ENCODE measurements at places on chromosomes 4 and X. TPM values are rescaled to one million over a fixed set of nuclear protein-coding genes. Genes with fewer than 3 reads are reported as not detected.

Gene PRICKLE3
- 26.9 TPM for total RNA-seq

Gene BEX2
- 2.6 TPM for total RNA-seq

Gene DMP1
- total RNA-seq = not detected

Gene ENPEP
- total RNA-seq = not detected

Gene TCEAL7
- not detected for total RNA-seq

Gene GPM6B
- not detected for total RNA-seq

DNA sequence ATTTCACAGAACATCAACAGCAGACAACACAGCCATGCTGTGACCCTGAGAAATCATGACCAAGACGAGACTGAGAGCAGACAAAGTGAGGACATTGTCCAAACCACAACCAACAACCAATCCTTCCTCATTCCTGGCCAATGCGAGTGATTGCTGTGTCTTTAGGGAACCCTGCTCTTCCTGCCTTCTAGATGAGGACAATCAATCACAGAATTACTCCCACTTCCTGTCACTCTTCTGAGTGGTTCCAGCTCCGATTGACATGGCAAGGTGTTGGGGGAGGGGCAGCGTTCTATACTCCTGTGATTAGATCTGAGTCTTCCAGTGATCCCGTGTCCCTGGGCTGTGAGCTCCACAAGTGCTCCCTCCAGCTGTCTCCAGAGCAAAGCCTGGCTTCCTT lies 227.8 kb downstream of the STIM2 start:
- DNase-seq = no peak

- DNase-seq = no peak
Measured at GRCh38 chr4:180637616-180638015, 1605.6 kb upstream of the TENM3 start.

DNA sequence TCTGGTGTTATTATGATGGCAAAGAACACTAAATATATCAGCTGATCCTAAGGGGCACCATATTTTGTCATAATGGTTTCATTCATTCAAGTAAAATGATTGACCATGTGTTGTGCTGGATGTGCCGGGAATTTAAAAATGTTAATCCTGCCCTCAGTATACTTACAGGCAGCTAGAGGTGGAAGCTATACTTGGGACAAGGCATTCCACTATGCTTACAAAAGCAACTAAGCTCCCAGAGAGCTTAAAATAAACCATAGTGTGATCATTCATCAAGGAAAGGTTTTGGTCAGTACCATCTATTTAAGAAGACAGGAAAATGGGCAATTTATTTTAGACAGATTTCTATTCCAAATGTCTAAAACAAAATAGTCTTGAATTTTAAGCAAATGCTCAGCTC lies 46.4 kb downstream of the NR3C2 start:
- no peak for DNase-seq

DNA sequence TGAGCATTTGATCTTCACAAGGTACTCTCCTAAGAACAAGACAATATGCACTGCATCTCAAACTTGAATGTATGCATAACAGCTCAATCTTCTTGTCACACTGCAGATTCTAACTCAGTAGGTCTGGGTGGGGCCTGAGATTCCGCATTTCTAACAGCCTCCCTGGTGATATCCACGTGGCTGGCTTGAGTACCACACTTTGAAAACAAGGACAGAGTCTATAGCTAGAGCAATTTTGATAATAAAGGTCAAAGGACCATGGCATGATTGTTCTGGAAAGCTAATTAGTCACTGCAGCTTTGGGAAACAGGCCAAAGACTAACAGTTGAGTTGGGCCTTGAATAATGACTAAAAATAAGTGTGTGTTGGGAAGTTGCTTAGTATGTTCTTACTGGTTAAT lies 213.3 kb downstream of the GBA3 start:
- no peak for DNase-seq

DNA sequence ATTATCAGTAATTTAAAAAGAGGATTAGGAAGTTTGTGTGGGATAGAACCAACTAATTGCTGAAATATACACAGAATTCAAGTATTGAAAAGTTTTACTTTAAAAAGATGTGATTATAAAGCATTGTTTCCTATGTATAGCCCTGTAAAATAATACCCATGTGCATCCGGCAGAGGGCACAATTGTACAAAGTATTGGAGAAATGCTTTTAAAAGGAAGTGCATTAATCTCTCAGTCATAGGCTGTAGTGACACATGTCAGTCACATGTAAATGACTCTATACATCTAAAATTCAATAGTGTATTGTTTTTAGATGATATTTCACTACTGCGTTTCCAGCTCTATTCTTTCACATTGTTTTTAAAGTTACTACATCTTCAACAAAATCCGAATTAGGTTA lies 9.7 kb upstream of the GEMIN8 start:
- peak; percentile 23 for DNase-seq

- no peak for DNase-seq
Measured at GRCh38 chr4:124478470-124478869, 234.1 kb downstream of the ANKRD50 start.

DNA sequence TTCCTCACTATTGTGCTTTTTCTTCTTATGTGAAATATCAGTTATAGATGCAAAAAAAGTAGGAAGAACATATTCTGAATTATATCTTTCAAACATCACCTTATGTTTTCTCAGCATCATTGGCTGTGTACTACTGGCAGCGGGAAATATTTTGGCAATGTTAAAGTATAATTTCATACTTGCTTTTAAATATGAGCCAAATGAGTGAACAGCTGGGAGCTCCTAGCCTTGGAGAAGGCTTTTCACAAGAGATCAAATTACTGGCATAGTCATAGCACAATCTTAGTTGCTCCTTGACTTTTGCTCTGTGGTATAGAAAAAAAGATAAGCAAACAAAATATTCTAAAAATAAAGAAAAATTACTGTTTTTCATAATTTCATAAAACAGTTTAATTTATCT lies 1575.8 kb upstream of the PABPC4L start:
- DNase-seq = no peak

DNA sequence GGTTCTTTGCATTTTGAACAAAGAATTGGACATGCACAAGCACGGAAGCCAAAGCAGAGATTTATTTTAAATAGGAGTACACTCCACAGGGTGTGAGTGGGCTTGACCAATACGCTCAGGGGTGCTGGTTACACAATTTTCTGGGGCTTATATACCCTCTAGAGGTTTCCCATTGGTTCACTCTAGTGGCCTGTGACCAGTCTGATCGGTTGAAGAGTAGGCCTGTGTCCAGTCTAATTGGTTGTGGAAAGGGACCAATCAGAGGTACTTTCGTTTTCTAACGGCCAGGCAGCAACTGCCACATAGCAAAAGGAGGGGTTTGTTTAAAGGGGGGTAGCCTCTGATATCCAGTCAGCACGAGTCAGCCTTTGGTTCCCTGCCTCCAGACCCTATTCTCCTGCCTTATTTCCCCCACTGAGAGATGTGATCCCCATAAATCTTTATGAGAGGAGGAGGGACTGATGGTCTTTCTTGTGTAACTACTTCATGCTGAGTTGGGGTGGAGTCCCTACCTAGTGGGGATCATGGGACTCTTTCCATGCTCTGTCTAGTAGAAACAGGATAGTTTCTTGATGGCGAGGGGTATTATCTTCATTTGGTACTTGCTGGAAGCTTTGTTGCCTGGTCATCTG lies 11.3 kb upstream of the AREG start:
- no peak for DNase-seq

GRCh38 chr4:133190098-133190497 lies 41.0 kb downstream of the PCDH10 start:
- DNase-seq = no peak

- no peak for DNase-seq
Measured at GRCh38 chr4:124025428-124025827, 628.8 kb downstream of the SPRY1 start.

- no peak for DNase-seq
Measured at GRCh38 chrX:143642426-143642825, 6.5 kb upstream of the SLITRK4 start.

- DNase-seq = no peak
Measured at GRCh38 chr4:145341381-145341780, 140.3 kb upstream of the SMAD1 start.
